Renal cortex interstitium (tissue), 15 donors: ENCODE measurements at places on chromosomes 16 and 17. TPM values are rescaled to one million over a fixed set of nuclear protein-coding genes. Genes with fewer than 3 reads are reported as not detected.

DNA sequence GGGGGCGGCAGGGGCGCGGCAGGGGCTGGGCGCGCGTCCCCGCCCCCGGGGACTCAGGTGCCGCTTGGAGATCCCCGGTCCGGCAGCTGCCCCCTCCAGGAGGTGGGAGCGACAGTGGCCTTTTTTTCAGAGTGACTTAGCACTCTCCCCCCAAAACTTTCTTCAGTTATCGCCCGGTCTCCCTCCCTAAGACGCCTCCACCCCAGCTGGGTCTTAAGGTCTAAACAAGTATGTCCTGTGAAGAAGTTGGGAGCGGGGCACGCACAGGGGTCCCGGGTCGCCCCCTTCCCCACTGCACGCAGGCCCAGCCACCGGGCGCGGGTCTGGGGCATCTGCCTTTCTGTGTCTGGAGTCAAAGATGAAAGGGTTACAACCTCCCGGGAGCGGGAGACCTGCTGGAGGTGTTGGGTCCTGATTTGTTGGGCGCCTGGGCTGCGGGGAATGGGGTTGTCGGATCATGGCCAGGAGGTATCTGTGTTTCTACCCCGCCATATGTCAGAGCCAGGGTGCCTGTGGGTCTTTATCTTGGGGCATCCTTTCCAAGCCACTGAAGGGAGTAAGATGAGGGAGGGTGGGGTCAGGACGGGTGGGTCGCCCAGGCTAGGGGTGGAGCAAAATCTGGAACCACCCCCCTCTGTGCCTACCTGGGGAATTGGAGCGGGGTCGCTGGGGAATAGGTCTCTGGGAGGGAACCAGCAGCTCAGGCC, 757 bp downstream of the FMNL1 start:
- no peak for DNase-seq

DNA sequence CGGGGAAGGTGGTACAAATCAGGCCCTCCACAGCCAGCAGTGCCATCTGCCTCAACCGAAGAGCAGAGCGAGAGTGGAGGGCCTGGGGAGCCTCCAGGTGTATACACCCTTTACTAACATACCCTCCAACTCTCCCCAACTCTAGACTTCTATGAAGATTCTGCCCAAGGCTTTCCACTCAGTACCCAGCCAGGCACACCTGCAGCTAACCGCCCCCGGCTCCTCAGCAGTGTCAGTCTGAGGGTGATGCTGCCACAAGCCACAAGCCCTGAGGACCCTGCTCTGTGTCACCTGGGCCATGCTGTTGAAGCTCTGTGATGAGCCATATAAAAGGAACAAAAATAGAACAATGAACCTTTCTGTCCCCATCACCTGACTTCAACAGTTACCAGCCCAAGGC, 3.8 kb downstream of the CENPV start:
- DNase-seq: no peak

- no peak for DNase-seq
These were observed 87.5 kb upstream of the ZNF750 start for GRCh38 chr17:82927311-82927660.

- no peak for DNase-seq
These were observed 20.7 kb downstream of the YWHAE start for GRCh38 chr17:1379208-1379929.

Gene ABCA5
- 28.9 TPM for polyA plus RNA-seq

Gene PLA2G10
- polyA plus RNA-seq: 0.77 TPM

Gene TBC1D28
- polyA plus RNA-seq: not detected

Gene UBE2G1
- 65.2 TPM for polyA plus RNA-seq
